ENCODE measurements at places on chromosomes 6 and 20.
A peak's percentile ranks its signal among the peaks of the same experiment; 100 is the strongest.

DNA sequence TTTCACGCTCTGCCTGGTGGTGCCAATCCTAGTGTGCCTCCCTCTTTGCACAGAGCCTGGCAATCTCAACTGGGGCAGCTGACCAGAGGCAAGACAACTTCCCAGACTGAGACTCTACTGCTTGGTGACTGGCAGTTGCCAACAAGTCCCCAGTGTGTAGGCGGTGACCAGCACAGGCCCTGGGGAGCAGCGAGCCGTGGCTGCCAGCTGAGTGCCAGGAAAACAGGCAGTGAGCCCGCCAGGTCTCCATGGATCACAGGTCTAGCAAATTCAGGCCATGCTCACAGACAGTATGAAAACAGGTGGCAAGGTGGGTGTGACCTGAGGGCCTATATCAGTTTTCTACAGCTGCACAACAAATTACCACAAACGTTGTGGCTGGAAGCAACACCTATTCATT lies 289.9 kb downstream of the KIF16B start:
- DNase-seq, result no peak

DNA sequence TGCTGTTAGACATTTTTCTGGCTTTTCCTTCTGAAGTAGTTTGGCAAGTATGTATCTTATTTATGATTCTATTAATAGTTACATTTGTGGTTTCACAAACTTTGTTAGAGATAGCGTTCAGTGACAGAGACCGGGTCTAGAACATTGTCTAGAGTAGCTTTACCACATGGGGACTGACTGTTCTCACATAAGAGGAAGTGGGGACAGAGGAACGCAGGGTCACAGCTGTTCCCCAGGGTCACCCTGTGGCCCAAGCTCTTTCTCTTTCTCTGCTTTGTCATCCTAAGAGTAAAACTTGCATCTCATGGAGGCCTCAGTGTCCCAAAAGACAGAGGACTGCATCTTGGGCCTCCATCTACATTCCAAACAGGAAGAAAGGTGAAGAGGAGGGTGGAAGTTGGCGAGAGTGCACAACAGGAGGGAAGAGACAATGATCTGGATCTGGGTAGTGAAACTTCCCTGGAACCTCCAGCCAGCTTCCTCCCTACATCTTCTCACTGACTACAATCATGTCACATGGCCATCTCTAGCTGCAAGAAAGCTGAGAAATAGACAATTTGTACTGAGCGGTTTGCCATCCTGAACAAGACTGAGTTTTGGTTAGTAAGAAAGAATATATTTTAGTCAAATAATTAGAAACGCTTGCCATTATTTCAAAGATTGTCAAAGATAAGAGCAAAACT lies 645.8 kb upstream of the ARID1B start:
- peak; percentile 25 for DNase-seq

GRCh38 chr20:2742431-2742830 lies 49.9 kb downstream of the EBF4 start:
- DNase-seq, result no peak

- no peak for DNase-seq
Observed at GRCh38 chr6:84601366-84601765, 163.0 kb downstream of the TBX18 start.

- DNase-seq, result no peak
Observed at GRCh38 chr6:37700620-37700973, 2.9 kb upstream of the MDGA1 start.

GRCh38 chr6:49782725-49783124 lies 4.4 kb downstream of the PGK2 start:
- DNase-seq, result no peak

DNA sequence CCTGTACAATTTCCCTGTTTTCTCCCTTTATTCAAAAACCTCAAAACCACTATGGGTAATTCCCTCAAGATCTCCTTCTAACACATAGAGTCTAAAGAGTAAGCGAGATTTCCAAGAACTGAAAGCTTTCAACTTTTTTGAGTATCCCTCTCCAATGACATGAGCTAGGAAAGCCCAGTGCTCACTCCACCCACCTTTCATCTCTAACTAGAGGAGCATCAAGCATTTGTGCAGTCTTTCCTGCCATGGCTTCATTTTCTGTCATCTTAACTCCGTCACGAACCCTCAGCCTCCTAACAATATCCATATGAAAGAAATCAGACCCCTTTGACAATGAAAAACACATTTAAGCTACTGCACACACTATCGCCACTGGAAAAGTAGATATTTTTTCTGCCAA lies 91.9 kb upstream of the SUPT3H start:
- DNase-seq, result no peak

All from GM12864 (cell line).